Stimulated activated CD4-positive, alpha-beta T cell treated with anti-CD3 and anti-CD28 coated beads, Interleukin-15, amount 100 ng/mL, for 48 hours (primary cell): ENCODE measurements at places on chromosomes 16 and 17.

DNA sequence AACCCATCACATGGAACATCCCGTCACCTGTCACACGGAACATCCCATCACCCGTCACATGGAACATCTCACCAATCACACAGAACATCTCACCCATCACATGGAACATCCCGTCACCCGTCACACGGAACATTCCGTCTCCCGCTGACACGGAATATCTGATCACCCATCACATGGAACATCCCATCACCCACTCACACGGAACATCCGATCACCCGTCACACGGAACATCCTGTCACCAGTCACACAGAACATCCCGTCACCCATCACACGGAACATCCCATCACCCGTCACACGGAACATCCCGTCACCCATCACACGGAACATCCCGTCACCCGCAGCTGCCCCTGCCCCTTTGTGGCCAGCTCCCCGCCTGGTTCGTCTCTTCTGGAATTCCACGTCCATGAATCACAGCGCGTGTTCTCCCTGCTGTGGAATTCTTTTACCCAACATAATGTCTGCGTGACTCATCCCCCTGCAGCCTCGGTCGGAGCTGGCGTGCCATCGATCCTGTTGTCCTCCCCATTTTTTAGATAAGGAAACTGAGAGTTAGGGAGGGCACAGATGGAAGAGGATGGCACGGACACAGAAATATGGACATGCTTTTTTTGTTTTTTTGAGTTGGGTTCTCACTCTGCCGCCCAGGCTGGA lies 5.6 kb downstream of the CPNE7 start:
- DNase-seq, result no peak

- no peak for DNase-seq
Measured at GRCh38 chr17:41329279-41329948, 13.9 kb upstream of the KRTAP17-1 start.

DNA sequence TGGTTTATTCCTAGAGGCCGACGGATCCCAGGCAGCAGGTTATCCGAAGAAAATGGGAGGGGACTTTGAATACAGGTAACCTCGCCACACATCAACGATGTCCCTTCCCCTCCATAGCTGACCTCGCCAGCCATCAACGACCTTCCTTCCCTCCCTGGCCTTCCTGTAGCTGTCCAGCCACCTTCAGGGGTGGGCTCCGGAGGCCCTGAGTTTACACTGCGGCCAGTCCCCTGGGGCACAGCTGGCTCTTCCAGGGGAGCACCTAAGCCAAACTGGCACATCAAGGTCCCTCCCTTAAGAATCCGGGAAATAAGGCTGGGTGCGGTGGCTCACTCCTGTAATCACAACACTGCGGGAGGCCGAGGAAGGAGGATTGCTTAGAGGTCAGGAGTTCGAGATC lies 10.1 kb upstream of the RPH3AL start:
- no peak for DNase-seq

GRCh38 chr16:79081297-79082066 lies 519.1 kb downstream of the MAF start:
- DNase-seq, result no peak

GRCh38 chr16:73214825-73215677 lies 167.1 kb upstream of the ZFHX3 start:
- DNase-seq, result no peak

- DNase-seq, result no peak
Measured at GRCh38 chr17:65867014-65867413, 305.6 kb upstream of the AXIN2 start.

GRCh38 chr17:17572010-17572785 lies 19.3 kb downstream of the PEMT start:
- no peak for DNase-seq

- no peak for DNase-seq
Measured at GRCh38 chr16:79768276-79768970, 167.9 kb upstream of the MAF start.

DNA sequence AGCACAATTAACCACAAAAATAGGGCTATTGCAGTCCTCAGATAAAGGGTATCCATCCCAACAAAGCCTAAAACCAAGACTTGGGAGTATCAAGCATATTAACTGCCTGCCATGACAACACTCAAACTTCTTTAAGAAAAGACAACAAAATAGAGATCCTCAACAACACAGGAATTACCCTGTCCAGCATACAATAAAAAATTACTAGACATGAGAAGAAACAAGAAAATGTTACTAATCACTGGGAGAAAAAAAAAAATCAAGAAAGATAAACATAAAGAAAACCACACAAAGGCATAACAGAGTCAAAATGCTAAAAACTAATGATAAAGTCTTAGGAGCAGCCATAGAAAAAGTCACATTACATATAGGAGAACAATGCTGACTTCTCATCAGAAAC lies 73.9 kb downstream of the SLC39A11 start:
- DNase-seq, result no peak

DNA sequence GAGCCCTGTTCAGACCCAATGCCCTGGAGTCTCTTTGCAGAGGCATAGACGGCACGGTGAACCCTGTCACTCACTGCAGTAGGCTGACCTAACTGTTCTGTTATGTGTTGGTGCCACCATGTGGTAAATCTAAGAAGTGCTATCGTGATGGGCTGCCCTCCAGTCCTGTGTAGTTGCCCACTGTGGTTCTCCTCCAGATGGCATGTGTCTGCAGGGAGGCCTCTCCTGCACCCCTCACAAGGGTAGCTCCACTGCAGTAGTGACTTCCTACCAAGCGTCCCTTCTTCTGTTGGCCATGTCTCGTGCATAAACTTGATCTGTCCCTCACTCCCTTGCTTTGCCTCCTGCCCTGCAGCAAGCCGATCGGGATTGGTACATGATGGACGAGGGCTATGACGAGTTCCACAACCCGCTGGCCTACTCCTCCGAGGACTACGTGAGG lies 5.8 kb downstream of the DHX38 start:
- peak; percentile 19 for DNase-seq

- DNase-seq, result no peak
Measured at GRCh38 chr17:28901866-28902818, 737 bp downstream of the DHRS13 start.

DNA sequence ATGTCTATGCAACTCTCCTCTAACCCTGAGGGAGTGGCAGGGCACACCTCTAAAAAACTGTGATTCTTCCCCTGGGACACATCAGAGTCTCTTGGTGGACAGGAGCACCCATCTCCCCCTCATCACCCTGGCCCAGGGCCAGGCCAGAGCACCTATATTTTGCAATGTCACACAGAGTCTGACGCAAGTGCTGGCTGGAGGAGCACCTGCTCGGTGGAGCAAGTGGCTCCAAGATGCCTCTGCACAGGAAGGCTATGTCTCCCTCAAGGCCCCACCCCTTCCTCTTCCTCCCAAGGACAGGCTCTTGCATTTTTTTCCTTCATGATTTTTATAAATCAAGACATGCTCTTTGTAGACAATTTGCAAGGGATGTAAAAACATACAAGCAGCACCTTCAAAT lies 13.3 kb downstream of the SNN start:
- no peak for DNase-seq

DNA sequence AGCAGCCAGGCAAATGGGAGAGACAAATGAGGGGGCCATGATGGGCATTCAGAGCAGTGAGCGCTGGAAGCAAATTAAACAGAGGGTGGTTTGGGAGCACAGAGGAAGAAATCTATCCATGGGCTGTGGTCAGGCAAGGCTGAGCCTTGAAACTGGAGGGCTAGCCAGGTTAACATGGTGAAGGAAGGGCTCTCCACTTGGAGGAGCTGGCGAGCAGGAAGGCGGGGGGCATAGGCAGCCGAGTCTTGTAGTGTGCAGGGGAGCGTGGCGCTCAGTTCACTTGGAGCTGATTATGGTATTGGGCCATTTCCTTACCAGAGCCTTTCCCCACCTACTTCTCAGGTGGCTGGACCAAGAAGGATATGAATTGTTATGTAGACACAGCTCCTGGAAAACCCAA lies 189.7 kb downstream of the SNX29 start:
- DNase-seq, result no peak

DNA sequence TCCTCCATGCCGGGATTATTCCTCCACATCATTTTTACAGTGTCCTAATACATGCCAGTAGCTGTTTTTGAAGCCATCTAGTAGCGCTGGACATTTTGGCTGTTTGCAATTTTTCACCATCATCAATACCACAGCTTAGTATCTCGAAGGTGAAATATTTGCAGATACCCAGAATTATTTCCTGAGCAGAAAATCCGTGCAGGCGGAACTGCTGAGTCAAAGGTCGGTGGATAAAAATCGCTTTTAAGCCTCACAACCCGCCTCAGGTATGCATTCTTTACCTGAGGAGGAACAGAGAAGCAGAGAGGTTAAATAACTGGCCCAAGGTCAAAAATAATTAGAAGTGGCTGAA lies 584 bp upstream of the TNRC6A start:
- no peak for DNase-seq

- DNase-seq, result no peak
Measured at GRCh38 chr16:24482681-24483202, 56.6 kb upstream of the RBBP6 start.

DNA sequence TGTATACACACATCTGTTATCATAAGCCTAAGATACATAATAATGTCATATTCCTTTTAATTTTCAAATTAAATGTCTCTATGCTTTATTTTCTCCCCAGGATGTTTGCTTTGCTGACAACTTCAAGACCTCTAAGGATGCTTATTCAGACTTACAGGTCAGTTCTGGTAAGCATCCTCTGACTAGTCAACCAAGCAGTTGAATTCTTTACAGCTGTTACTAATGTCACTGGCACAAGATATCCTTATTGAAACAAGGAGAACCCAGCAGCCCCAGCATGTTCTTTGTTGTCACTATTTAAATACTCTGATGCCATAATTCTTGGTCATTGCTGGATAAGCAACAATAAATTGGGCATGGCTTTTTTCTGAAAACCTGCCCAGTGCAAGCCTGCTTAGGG lies 232.3 kb upstream of the PMFBP1 start:
- no peak for DNase-seq

- no peak for DNase-seq
Measured at GRCh38 chr17:39809221-39809620, 54.9 kb downstream of the IKZF3 start.

DNA sequence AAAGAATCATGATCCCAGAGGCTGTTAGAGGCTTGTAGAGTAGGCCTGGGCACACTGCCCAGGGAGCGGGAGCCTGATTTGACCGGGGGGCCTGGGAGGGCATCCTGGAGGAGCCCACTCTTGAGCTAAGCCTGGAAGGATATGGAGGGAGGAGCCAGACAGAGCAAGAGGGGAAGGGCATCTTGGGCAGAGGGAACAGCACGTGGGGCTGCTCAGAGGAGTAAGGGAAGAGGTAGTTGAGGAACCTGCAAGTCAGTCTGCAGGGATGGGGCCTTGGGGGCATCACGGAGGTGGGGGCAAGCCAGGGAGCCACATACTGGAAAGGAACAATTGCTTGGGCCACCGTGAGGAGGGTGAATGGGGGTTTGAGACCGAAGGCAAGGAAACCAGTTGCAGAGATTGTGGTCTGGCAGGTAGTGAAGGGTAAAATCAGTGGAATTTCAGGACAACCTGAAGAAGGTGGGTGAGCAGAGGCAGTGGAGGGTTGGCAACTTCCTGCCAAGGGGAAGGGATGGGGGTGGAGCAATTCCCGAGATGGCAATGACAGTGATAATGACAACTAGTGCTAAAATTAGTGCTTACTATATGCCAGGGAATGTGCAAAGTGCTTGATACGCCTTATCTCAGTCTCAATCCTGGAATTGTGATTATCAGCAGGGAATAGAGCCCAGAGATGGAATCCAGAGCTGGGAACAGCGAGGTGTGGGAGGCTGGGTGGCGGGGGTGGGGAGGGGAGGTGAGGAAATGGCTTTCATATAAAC lies 9.7 kb upstream of the RAI1 start:
- no peak for DNase-seq

GRCh38 chr17:36934692-36935630 lies 2.3 kb upstream of the LHX1 start:
- DNase-seq, result no peak

DNA sequence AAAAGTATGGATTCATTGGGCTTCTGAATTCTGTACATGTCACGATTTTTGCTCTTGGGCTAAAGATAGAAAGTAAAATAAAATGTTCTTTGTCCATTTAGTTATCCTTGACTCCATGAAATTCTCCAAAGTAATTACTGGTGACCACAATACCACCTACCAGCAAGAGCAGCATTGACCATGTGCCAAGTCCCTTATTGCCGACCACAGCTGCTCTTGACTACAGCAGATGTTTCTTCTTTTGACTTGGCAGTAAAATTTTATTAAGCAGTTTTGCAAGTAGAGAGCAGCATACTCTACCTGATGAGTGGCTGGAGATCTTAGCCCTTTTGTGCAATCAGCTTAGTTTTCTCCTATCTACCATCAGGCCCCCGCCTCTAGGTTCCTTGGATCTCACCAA lies 152.2 kb upstream of the TBX2 start:
- DNase-seq, result no peak

DNA sequence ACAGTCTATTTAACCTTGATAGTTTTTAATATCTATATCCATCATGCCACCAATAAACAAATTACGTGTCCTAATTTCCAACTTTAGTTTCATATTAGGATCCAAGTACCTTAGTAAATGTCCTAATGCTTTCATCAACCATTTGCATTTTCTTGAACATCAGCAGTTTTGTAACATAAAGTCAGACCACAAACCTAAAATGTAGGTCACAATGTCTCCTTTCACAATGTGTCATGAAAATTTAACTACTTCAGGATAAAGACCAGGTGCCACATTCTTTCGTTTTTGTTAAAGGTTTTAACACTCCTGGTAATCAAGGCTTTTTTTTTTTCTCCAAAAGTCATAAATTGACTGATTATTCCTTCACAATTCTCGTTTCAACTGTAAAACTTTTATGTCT lies 310.7 kb upstream of the PMFBP1 start:
- DNase-seq, result no peak

- no peak for DNase-seq
Measured at GRCh38 chr16:78655331-78656113, 556.1 kb downstream of the WWOX start.

DNA sequence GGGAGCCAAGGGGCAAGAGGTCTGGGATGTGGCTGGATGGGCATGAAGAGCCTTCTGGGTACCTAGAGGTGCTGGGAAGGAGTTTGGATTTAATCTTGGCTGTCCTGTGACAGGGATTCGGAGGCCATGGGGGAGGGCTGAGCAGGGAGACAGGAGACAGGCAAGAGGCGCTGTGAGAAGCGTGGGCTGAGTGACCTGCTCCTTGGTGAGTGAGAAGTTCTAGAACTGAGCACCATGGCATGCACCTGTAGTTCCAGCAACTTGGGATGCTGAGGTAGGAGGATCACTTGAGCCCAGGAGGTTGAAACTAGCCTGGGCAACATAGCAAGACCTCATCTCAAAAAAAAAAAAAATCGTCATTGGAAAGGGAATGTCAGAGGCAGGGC lies 78.3 kb upstream of the PLCG2 start:
- no peak for DNase-seq

- no peak for DNase-seq
Measured at GRCh38 chr17:68061512-68062313, 26.2 kb downstream of the KPNA2 start.

- peak; percentile 53 for DNase-seq
Measured at GRCh38 chr16:3938843-3939624, 58.5 kb upstream of the CREBBP start.

GRCh38 chr17:17860766-17861107 lies 24.0 kb upstream of the SREBF1 start:
- no peak for DNase-seq

GRCh38 chr17:28478712-28479615 lies 5.5 kb downstream of the SLC13A2 start:
- no peak for DNase-seq

GRCh38 chr16:72474501-72475123 lies 302.7 kb upstream of the PMFBP1 start:
- DNase-seq, result no peak

- DNase-seq, result no peak
Measured at GRCh38 chr17:65902831-65903522, 289.0 kb downstream of the CEP112 start.
